ENCODE measurements at places on chromosomes 2 and 18.

DNA sequence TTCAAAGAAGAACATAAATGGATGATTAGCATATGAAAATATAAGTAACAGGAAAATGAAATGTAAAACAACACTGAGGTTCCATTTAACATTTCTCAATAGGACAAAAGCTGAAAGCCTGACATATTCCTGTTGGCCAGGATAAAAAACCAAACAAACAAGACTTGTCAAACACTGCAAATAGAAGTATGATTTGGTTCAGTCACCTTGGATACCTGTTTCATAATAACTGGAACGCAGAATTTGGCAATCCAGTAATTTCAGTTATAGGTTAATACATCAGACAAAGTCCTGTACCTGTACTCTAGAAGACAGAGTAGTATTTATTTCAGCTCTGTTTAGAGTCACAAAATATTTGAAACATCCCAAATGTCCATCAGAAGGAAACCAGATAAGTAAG is 16.5 kb upstream of the EVA1A start:
- DNase-seq: no peak

GRCh38 chr2:17398770-17399169 is 119.5 kb downstream of the RAD51AP2 start:
- DNase-seq: no peak

DNA sequence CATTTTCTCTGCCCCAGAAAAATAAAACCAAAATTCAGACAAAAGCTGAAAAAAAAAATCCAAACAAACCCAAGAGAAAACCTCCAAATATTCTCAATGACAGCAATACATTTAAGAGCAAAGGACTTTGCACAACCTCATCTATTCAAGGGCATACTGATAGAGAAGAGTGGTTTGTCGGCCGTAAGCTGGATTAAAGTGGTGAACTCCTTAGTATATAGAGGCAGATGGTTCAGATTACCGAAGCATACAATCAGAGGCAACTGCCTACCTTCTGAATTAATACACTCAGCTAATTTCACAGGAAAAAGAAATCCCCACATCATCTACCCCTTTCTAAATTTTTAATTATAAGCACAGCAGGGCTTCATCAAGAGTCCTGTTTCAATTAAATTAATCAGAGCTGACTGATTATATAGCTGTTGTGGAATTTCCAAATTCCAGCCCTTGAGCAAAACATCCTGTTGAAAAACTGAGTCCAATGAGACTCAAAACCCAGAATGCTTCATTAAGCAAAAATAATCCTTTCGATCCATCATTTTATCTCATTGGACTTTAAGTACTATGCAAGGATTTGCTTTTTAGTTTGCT is at the start of gene CPLX4:
Gene CPLX4 (minus strand): TSS at position 190 of the 591 bp plus-strand sequence. CDS start 187 bp downstream, at position 3.
- DNase-seq: no peak

GRCh38 chr18:36199691-36200295 is 12.5 kb downstream of the MOCOS start:
- no peak for DNase-seq

DNA sequence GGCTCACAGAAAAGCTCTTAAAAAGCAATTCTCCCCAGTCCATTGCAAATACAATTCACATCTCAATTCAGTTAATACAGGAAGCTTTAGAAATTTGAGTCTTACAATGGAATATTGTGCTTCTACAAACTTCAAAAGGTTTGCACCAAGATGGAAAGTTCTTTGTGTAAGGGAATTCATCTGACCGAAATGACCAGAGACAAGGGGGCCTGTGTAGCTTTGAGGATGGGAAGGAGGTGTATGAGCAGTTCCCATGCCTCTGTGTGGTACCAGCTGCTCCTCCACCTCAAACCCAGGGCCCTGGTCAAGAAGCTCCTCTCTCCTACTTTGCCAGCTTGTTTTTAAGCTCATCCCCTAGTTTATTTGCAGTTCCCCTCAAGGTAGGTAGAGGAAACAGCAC is 312.8 kb upstream of the PKDCC start:
- no peak for DNase-seq

- DNase-seq: no peak
These were observed 464 bp downstream of the CYBRD1 start for GRCh38 chr2:171522788-171523087.

GRCh38 chr2:20597860-20598183 is 53.1 kb downstream of the HS1BP3 start:
- DNase-seq: no peak

GRCh38 chr2:185811580-185811979 is 73.0 kb downstream of the FSIP2 start:
- no peak for DNase-seq

DNA sequence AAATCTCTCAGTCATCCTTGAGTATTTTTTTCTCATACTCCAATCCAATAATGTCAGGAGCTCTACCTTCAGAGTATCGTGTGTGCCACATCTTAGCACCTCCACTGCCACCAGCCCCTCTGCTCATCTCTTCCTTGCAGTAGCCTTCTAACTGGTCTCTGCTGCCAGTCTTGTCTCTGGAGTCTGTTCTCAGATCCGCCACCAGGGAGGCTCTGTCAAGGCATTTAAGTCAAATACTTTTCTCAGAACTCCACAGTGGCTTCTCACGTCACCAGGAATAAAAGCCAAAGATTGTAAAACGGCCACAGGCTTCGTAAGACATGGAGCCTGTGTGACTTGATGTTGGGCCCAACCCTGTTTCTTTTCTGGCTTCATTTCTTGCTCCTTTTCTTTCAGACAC is 7.1 kb downstream of the UNC50 start:
- DNase-seq: no peak

DNA sequence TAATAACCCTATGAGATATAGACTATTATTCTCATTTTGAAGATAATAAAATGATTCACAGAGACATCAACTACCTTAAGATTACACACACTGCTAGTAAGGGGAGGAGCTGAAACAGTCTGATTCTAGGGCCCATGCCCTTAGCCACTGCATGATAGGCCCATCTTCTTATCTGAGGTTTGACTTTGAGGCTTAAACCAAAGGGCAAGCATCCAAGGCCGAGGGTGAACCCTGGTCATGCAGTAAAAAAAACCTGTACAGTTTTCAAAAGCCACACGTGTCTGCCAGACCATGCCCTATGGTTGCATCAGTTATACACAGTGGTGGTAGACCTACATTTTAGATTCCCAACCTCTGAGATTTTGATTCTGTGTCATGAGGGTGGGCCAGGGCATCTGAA is 44.8 kb downstream of the POLE4 start:
- no peak for DNase-seq

- DNase-seq: peak; percentile 42
These were observed 546 bp downstream of the CHPF start for GRCh38 chr2:219542931-219543595.

DNA sequence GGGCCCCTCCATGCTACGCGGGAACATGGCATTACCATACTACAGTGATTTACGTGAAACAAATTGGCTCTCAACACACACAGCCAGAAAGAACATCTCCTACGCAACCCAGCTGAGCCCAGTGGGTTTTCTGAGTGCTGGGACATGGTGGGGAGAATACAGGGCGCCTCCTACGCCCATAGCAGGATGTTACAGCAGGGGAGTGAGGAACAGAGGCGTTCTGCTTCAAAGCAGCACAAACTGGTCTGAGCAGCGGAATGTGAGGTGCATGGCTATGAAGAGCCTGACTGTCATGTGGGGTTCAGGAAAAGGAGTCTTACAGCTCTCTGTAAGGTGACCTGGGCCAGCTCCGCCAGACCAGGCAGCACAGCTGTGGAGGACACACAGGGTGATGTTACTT is 108.6 kb upstream of the REV1 start:
- DNase-seq: no peak

DNA sequence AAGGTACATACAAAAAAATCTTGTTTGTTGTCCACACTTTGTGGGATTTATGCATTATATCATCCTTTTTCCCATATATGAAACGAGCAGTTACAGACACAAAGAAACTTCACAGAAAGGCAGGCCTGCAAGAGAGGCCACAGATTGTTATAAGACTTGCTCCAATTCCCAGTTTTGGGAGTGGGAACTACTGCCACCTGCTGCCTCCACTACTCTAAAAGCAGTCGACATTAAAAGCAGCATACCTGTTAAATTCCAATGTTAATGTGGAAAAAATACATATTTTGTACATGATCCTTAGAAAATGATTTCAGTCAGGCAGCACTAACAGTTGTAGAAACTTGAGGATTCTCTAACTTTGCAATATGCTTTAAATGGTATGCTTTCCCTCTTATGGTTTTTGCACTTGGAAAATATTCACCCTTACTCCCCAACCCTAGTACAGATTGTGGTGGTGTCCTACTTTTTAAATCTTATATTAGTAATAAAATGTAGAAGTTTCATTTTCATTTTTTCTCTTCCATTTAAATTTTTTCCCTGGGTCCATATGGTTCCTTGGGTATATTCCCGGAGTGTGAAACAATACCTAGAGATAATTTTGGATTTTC is 37.9 kb downstream of the SLC38A11 start:
- DNase-seq: peak; percentile 1

- DNase-seq: no peak
These were observed 12.3 kb upstream of the ASAP2 start for GRCh38 chr2:9194352-9194751.

DNA sequence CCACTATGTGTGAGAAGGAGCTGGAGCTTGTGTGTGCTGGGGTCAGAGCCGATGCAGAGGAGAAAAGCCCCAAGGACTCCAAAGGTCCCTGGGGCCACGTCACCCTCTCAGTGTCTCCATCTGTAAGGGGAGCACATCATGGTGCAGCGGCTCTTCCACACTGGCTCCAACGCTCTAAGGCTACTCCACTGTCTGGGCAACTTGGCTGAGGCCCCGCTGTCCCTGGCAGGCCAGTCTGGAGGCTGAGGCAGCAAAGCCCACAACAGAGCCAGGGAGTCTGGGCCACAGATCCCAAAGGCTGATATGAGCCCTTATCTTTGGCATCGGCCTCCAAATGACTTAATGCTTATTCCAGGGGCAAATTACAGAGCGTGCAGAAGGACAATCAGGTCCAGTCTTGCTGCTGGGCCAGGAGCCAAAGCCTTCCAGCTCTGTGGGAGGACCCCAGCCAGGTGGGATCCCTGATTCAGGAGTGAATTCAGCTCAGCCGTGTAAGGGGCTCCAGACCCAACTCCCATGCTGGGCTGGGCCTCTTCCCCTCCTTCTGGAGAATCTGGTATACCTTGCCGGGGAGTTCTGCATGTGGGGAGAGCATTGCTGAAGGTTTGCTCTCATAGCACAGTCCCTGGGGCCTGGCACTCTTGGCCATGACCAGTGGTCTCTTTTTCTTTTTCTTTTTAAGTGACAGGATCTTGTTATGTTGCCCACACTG is 1.8 kb upstream of the DUSP2 start:
- peak; percentile 19 for DNase-seq

- no peak for DNase-seq
These were observed 5.8 kb downstream of the HDAC4 start for GRCh38 chr2:239394978-239395377.

- no peak for DNase-seq
These were observed 227.7 kb downstream of the VAPA start for GRCh38 chr18:10141559-10141958.

GRCh38 chr2:9697909-9698308 is 67.1 kb upstream of the YWHAQ start:
- no peak for DNase-seq

GRCh38 chr2:55150834-55151233 is 81.3 kb downstream of the CLHC1 start:
- DNase-seq: peak; percentile 30

GRCh38 chr2:8448824-8449556 is 232.9 kb upstream of the ID2 start:
- no peak for DNase-seq

DNA sequence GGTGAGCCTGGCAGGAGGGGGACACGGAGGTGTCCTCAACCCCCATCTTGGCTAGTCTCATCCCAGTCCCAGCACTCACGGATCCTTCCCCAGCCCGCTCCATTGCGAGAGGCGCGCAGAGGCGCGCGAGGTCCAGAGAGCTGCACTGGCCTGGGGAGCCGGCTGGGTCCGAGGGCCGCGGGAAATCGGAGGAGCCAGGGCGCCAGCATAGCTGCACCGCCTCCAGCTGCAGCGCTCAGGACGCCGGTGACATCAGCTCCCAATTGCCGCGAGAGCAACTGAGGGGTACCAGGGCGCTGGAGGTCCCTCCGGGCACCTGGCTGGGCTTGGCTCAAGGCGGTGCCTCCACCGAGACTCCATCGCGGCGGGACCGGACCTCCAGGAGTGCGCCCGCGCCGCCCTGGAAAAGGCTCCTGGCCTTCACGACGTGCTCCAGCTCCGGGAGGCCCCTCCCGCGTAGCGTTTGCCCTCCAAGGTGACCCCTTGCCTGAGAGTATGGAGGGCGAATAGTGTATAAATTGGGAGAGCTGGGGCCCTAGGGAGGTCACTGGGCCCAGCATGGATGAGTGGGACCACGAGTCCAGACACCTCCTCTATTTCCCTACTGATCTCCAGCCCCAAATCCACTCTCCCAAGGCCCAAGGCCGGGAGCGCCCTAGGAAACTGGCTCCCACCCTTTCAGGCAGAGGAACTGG is 5.5 kb downstream of the RTKN start:
- DNase-seq: no peak

GRCh38 chr2:145751629-145752028 is 1231.7 kb upstream of the ZEB2 start:
- peak; percentile 58 for DNase-seq

DNA sequence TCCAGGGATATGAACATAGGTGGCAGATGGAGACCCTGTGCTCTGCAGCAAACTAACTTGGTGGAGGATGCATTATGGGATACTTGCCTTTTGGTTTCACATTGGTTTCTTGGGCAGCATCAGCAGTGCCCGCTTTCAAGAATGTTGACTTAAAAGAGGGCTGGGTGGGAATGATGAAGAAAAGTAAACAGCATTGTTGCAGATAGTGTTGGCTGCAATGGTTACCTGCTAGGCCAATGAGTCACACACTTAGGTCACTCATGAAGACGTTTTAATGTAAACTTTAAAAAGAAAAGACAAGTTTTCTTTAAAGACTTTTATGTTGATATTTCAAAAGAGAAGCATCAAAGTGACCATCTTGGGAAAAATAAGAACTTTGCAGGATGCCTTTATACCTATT is 26.1 kb upstream of the FAM237A start:
- no peak for DNase-seq

DNA sequence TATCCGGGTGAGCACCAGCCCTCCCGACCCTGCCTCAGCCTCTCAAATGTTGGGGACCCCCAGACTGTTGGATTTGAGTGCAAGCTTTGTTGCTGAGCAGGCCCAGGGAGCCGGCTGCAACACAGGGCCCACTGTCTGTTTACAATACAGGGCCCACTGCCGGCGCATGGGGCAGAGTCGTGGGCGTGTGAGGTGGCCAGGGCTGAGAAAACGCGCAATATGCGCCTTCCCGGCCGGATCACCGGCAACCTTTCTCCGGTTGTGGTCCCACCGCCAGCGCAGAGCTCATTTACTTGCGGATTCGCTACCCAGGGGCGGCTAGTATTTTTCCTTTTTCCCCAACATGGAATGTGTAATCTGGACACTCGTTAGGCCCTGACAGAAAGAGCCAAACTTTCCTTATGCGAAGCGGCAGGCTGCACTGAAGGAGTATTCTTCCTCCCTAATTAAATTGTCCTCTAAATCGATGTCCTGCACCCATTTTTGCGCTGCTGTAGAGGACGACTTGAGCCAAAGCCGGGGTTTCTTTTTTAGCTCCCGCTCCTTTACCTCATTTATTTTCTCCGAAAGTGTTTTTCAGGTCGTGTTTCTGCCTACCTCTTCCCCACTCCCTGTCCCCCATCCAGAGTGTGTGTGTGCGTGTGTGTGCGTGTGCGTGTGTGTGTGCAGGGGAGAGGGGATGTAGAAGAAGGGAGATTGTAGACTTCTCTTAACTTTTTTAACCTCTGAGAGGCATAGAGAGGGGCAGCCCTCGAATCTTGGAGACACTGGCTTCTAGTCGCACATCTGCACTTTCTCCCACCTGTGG is 2.7 kb downstream of the OTX1 start:
- DNase-seq: no peak

GRCh38 chr2:25899404-25899970 is 21.2 kb upstream of the ASXL2 start:
- no peak for DNase-seq

- no peak for DNase-seq
These were observed 5.4 kb upstream of the ITGB6 start for GRCh38 chr2:160205505-160205904.

Measured in KBM-7 (cell line).